ENCODE measurements at places on chromosomes 1 and 21. TPM values are rescaled to one million over a fixed set of nuclear protein-coding genes. Genes with fewer than 3 reads are reported as not detected.

- DNase-seq: peak; percentile 64
Measured at GRCh38 chr21:41283211-41283818, 33.3 kb upstream of the FAM3B start.

Gene CCDC27
- total RNA-seq: not detected

DNA sequence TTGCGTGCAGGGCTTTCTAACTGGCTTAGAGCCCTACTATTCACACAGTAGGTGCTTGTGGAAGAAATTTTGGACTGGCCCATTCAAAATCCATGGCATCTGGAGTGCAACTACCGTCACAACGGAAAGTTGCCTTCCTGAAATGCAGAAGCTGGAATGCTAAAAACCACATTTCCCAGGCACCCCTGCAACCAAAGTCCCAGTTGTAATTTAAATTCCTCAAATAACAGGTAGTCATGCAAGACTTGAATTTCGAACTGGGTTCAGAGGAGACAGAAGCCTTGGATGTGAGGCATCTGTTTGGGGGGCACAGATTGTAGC is 186.7 kb downstream of the TOMM20 start:
- no peak for DNase-seq

DNA sequence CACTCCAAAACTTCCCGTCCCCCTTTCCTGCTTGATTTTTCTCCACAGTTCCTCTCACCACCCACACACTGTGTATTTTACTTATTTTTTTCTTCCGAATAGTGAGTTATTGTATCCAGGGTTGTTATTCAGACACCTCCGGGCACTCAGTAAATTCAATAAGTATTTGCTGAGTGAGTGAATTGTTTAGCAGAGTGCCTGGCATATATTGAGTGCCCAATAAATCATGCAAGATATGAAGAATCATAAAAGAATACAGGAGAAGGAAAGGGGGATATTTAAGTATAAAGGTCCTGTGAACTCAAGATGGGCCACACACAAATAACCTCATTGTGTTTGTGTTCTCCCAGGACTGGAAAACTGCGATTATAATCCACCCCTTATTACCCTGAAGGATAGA is 139.9 kb downstream of the GALNT2 start:
- peak; percentile 7 for DNase-seq

- peak; percentile 19 for DNase-seq
Measured at GRCh38 chr1:245153552-245154428, 995 bp upstream of the KIF26B start.

DNA sequence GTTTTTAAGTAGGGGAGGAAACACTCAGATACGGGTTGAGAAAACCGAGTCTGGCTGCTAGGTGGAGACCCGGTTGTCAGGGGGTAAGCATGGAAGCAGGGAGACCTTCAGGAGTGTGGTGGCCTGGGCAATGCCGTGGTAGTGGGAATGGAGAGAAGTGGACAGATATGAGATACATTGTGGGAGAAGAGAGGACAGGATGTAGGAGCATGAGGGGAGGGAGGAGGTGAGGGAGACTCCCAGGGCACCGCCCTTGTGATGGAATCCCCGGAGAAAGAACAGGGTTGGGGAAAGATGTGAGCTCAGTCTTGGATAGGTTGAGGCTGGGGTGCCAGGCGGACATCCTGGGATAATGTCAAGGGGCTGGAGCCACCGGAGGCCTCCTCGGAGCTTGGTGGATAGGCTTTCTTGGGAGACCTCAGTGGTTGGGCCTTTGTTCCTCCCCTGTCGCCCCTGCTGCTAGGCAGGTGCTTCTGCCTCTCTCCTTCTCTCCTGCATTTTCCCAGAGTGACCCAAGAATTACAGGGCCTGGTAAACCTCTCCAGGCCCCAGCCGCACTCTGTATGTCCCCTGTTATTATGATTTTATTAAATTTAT is 21.3 kb downstream of the ZNF362 start:
- DNase-seq: no peak

- no peak for DNase-seq
Measured at GRCh38 chr1:197917805-197918651, 856 bp downstream of the LHX9 start.

- no peak for DNase-seq
Measured at GRCh38 chr21:21682172-21682571, 684.0 kb downstream of the NCAM2 start.

GRCh38 chr1:160951443-160952128 is 3.0 kb downstream of the ITLN2 start:
- peak; percentile 74 for DNase-seq

Gene COL9A2
- total RNA-seq: 6.5 TPM

DNA sequence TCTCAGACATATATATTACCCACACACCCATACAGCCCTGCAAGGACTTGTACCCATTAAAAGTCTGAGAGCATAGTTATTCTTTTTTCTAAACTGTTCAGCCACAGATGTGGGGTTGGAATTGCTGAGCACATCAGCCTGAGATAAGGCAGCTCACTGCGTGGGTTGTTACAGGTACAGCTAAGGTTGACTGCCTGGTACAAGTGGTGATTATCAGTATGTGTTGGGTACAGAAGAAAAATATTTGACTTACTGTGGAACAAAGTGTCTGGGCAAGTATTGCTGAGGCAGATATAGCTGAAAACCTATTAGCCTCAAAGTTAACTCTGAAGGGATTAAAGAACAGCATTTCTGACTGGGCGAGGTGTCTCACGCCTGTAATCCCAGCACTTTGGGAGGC is 5.0 kb downstream of the STX12 start:
- no peak for DNase-seq

Gene AMY1C
- not detected for total RNA-seq

- DNase-seq: no peak
Measured at GRCh38 chr1:227905573-227906487, 41.9 kb downstream of the WNT9A start.

Gene HCN3
- 12.8 TPM for total RNA-seq

GRCh38 chr1:5646486-5647149 is 345.6 kb downstream of the NPHP4 start:
- no peak for DNase-seq

Gene ZFP69
- total RNA-seq: 2.7 TPM

DNA sequence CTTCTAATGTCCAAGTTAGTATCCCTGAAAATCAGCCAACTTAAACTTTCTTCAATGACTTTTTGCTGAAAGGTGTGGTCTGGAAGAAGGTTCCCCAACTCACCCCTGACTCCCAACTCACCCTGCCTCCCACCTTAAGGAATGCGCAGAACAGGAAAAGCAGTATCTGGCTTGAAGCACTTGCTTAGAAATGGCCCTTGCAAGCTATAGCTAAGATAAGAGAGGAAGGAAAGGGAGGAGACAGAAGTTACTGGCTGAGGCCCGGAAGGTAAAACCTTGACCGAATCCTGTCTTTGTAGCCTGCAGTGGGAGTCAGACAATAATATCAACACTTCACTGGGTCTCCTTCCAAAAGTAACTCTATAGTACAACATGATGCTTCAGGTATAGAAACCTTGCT is 2.9 kb downstream of the CYYR1 start:
- DNase-seq: no peak

- no peak for DNase-seq
Measured at GRCh38 chr1:168794057-168794456, 65.1 kb upstream of the DPT start.

Gene OR2L13
- not detected for total RNA-seq

DNA sequence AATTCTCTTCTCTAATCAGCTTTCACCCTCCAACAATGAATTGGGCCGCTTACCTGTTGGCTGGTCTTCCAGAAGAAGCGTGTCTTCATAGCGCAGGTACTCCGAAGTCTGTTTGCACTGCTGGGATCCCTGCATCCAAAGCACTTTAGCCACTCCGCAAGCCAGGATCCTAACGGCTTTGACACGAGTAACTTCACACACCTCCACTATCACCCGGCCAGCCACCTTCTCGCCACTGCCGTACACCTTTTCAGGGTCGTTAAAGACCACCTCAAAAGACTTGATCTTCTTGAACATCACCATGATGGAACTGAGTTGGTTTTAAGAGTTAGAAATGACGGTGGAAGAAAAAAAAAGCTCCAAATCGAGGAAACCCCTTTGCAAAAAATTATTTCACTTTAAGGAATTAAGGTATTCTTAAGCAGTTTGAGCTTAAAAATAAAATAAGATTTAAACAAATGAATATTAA is 381 bp downstream of the TXNIP start:
- no peak for DNase-seq

Gene RGS13
- total RNA-seq: 1.1 TPM

Gene ADIPOR1
- total RNA-seq: 82.7 TPM

GRCh38 chr1:67299296-67299695 is 8.4 kb upstream of the IL12RB2 start:
- DNase-seq: no peak

Gene PLA2G5
- not detected for total RNA-seq

Gene NOTCH2NLA
- 28.3 TPM for total RNA-seq

DNA sequence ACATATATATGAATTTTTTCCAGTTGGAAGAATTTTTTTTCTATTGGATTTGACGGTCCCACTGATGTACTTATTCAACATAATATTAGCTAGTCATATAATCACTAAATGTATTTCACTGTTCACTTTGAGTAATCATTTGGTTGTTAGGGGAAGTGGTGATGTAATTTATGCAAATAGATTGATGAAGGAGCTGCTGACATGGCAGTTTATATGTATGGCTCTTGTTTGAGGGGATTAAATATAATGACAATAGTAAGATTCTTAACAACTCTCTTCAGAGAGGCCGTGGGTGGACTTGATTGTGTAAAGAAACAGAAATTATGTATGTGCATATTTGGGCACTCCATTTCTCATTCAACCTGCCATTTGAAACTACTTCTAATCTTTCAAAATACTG is 653.6 kb upstream of the ADGRL4 start:
- no peak for DNase-seq

- DNase-seq: no peak
Measured at GRCh38 chr1:226372885-226373284, 35.0 kb downstream of the PARP1 start.

GRCh38 chr1:87170157-87170556 is 158.5 kb upstream of the LMO4 start:
- no peak for DNase-seq

GRCh38 chr1:56416495-56416894 is 162.9 kb downstream of the PLPP3 start:
- no peak for DNase-seq

DNA sequence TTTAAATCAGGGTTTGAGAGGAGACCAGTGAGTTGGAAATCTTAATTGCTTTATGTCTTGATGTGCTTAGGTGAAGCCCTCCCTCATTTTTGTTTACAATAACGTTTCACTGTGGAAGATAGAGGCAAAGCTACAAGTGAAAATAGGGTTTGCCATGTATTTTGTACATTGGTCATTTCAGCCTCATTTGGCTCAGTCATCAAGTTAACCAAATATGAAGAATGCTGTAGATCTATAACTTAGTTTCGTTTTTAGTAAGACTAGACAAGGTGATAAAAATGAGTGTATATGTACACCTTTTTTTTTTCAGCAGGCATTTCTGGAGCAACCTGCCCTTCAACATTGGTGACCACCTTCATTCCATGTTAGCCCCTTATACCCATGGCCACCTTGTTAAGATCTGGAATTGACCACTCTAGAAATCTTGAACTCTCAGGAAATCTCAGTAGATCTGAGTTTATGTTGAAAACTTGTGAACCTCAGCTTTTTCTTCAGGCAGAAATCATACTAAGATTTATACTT is 2.9 kb downstream of the NFYC start:
- DNase-seq: no peak

GRCh38 chr1:156260896-156261295 is 13.0 kb upstream of the PAQR6 start:
- DNase-seq: no peak

Gene TMEM125
- 80.0 TPM for total RNA-seq

Gene FCGR1A
- total RNA-seq: 2.7 TPM
